ENCODE measurements at places on chromosomes 4 and X.

- ATAC-seq = no peak
Observed at GRCh38 chrX:48864210-48864609, 28.8 kb upstream of the PCSK1N start.

DNA sequence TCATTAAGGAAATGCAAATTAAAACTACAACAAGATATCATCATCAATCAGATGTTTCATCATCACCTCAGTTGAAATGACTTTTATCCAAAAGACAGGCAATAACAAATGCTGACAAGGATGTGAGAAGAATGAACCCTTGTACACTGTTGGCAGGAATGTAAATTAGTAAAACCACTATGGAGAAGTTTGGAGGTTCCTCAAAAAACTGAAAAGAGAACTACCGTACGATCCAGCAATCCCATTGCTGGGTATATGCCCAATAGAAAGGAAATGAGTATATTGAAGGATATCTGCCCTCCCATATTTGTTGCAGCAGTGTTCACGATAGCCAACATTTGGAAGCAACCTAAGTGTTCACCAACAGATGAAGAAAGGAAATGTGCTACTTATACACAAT, 50.6 kb upstream of the STARD8 start:
- ATAC-seq = no peak

DNA sequence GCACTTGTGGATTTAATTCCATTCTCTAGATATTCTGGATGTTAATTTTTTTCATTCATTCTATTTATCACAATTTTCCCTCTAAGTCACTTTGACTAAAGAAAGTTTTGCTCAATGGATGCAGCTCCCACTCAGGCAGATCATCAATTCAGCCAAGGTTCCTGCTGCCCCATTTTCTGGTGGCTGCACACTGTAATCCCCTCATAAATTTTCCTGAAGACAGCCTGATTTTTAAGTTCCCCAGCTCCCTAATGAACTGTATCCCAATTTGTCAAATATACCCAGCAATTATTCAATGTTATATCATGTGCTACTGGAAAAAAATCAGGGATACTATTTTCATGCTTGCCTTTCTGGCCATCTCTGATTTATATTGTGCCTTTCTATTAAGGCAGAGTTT, 61.2 kb downstream of the SCD5 start:
- no peak for ATAC-seq

GRCh38 chr4:64824591-64824990, 415.3 kb upstream of the TECRL start:
- no peak for ATAC-seq

- no peak for ATAC-seq
Observed at GRCh38 chr4:95267081-95267480, 281.7 kb downstream of the UNC5C start.

- no peak for ATAC-seq
Observed at GRCh38 chr4:72314869-72315268, 254.2 kb downstream of the ADAMTS3 start.

- ATAC-seq = no peak
Observed at GRCh38 chr4:55345054-55345453, 988 bp upstream of the SRD5A3 start.

- no peak for ATAC-seq
Observed at GRCh38 chr4:71113294-71113693, 119.8 kb downstream of the DCK start.
